Uterus (tissue), 4 donors: ENCODE measurements at places on chromosomes 5 and 9. TPM values are rescaled to one million over a fixed set of nuclear protein-coding genes. Genes with fewer than 3 reads are reported as not detected.

- no peak overlapping the region for H3K27ac ChIP-seq
- no peak for DNase-seq
- no peak overlapping the region for H3K4me3 ChIP-seq
- H3K4me1 ChIP-seq, result no peaks in the 10 kb centered on the region
Measured at GRCh38 chr9:126481862-126482261, 131.9 kb upstream of the LMX1B start.

- H3K4me3 ChIP-seq, result no peak overlapping the region
- peak overlapping the region; percentile 96 for H3K27ac ChIP-seq
Measured at GRCh38 chr5:132268769-132269551, 11.5 kb downstream of the PDLIM4 start.

AK8 gene
- 0.61 TPM for total RNA-seq

ITGA2 gene
- total RNA-seq, result 22.4 TPM

SGCD gene
- total RNA-seq, result 86.5 TPM

ANKDD1B gene
- total RNA-seq, result 1.2 TPM

LURAP1L gene
- 15.6 TPM for total RNA-seq

FAM169A gene
- 26.5 TPM for total RNA-seq
